ENCODE measurements at places on chromosomes 6 and 20. TPM values are rescaled to one million over a fixed set of nuclear protein-coding genes. Genes with fewer than 3 reads are reported as not detected.

Gene LRRC73
- total RNA-seq = 0.34 TPM

Gene HNF4A
- total RNA-seq = not detected

Gene MTG2
- 21.2 TPM for total RNA-seq

Gene GOPC
- total RNA-seq = 46.5 TPM

Gene GSTA3
- total RNA-seq = not detected

Gene ALDH8A1
- total RNA-seq = 0.36 TPM

Gene EEF1A2
- 1.0 TPM for total RNA-seq

Gene SYCP2L
- total RNA-seq = 2.4 TPM

Gene PKIB
- 3.3 TPM for total RNA-seq

Gene TCF19
- total RNA-seq = 1.7 TPM

Gene ENPP3
- 0.07 TPM for total RNA-seq

Gene UBD
- not detected for total RNA-seq

Gene ZFP57
- under 0.01 TPM for total RNA-seq

Gene OXT
- not detected for total RNA-seq

Gene GFOD1
- 41.4 TPM for total RNA-seq

Data from nasal cavity respiratory epithelium epithelial cell of viscerocranial mucosa (primary cell).